ENCODE measurements at places on chromosomes 5 and 9. TPM values are rescaled to one million over a fixed set of nuclear protein-coding genes. Genes with fewer than 3 reads are reported as not detected.

CDH18 gene
- not detected for total RNA-seq

LYSMD3 gene
- 20.8 TPM for total RNA-seq

CD14 gene
- not detected for total RNA-seq

PDE6A gene
- not detected for total RNA-seq

OBP2B gene
- not detected for total RNA-seq

DNA sequence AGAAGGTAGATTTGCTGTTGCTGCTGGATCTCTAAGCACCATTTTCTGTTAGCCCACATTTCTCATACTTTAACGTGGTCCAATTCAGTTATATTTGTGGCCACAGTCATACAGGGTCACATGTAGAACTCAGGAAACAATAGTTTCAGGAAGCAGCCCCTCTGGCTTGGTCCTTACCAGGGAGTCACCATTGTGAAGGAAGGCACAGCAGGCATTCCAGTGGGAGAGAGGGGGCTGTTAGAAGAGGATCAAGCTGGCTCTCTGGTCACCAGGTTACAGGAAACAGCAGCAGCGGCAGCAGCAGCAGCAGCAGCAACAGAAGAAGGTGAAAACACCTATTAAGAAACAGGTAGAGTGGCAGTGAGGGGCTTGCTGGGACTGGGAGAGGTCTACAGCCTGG is 14.5 kb downstream of the C9orf43 start:
- DNase-seq, result no peak

DNA sequence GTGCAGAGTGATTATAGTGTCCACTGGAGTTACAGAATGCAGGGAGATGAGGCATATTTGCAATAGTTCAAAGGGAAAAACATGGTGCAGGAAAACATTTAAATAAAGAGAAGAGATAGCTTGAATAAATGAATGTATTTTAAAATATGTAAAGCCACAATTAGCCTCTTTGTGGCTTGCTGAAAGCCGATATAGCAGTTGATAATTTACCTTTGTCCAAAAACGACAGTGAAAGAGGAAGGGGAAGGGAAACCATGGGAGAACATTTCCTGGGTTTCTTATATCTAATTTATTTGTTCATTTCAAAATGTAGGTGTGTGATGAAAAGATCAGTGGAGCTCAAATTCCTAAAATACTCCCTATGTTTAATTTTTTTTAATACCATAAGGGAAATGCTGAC is 156.1 kb downstream of the DENND1A start:
- DNase-seq, result no peak

DNA sequence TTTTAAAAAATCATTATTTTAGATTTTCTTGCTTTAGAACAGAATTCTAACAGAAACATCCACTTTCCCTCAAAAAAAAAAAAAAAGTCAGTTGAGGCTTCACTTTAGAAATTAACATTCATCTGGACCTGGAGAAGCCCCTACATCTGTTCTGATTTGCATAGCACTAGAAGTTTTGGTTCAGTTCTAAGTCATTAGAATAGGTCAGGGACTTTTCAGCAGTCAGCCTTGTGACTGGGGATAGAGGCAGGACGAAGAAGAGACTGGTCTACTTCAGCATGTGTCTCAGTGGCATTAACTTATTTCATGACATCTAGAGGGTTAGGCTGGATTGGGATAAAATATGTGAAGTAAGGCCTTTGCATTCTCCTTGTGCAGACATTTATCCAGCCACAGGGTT is 215.8 kb upstream of the DAB2 start:
- DNase-seq, result no peak

GRCh38 chr9:129027685-129028191 is 393 bp downstream of the SH3GLB2 start:
- no peak for DNase-seq

- DNase-seq, result no peak
Measured at GRCh38 chr5:40572391-40572790, 107.3 kb upstream of the PTGER4 start.

GRCh38 chr5:102971676-102972293 is 148.2 kb downstream of the GIN1 start:
- no peak for DNase-seq

GRCh38 chr5:75373862-75374261 is 36.8 kb downstream of the HMGCR start:
- DNase-seq, result no peak

DNA sequence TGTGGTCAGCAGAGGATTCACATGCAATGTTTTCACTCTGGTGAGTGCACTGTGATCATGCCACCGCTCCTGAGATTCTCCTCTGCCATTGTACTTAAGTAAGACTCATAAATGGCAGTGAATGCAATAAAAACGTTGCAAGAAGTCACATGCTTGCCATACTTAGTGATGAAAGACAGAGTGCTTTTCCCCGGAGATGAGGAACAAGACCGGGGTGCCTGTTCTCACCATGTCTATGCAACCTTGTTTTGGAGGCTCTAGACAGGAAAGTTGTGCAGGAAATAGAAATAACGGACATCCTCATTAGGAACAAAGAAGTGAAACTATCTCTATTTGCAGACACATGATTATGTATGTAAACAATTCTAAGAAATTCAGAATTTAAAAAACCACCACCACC is 84.7 kb upstream of the IRX2 start:
- no peak for DNase-seq

DNA sequence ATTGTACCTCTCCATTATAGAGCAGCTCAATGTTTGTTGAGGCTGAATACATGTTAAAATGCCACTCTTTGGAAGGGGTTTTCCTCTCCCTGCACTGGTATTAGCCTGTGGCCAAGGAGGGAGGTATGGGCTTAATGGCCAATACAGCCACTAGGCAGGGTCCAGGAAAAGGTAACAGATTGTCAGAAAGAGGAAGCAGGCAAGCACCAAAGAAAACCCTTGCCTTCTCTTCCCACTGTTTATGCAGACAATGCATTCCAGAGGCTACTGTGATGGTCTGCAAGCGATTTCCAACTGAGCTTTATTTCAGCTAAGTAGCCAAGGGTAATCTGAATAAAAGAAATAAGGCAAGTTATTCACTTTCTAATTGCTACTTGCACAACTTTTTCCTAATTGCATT is 95.3 kb upstream of the SLC27A6 start:
- no peak for DNase-seq
